ENCODE measurements at places on chromosomes 6 and 20.

DNA sequence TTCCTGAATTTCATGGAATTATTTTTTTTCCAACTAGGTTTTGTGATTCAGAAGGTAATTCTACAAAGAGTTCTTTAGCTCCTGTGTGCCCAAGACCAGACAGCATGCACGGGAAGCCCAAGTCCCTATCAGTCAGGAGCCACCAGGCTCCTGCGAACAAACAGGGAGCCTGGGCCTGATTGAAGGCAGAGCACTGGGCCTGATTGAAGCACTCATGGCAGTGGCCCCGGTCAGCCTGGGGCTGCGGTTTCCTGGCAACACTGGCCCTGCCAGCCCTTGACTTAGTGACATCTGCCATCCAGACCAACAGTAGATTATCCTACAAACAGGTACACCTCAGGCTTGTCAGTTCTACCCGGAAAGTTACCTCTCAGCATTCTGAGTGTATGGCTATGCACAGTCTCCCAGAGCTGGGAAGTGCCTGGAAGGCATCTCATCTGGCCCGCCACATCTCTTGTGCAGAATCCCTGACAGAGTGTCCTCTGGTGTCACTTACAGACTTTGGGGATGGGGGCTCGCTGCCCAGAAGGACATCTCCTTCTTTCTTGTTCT, 133.8 kb downstream of the VEGFA start:
- DNase-seq, result no peak

GRCh38 chr20:3323398-3323797, 84.1 kb downstream of the DNAAF9 start:
- DNase-seq, result no peak

DNA sequence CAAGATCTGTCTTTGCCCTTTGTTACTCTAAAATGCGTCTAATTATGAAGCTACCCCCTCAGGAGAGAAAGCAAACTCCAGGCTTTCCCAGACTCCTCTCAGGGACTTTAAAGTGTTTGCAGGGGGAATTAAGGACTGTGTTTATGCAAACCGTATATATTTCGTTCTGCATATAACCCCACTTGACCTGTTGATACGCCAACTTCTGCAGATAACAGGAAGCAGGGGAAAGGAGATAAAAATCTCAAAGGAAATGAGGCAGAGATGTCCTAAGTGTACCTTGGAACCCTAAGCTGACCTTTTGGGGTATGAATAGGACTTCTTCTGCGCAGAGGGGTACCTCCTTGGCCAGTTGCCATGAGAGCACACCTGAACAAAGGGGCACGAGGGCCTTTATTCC, 8.1 kb downstream of the SYCP2L start:
- DNase-seq, result no peak

GRCh38 chr20:63926298-63926697, 29.9 kb downstream of the UCKL1 start:
- DNase-seq, result no peak

DNA sequence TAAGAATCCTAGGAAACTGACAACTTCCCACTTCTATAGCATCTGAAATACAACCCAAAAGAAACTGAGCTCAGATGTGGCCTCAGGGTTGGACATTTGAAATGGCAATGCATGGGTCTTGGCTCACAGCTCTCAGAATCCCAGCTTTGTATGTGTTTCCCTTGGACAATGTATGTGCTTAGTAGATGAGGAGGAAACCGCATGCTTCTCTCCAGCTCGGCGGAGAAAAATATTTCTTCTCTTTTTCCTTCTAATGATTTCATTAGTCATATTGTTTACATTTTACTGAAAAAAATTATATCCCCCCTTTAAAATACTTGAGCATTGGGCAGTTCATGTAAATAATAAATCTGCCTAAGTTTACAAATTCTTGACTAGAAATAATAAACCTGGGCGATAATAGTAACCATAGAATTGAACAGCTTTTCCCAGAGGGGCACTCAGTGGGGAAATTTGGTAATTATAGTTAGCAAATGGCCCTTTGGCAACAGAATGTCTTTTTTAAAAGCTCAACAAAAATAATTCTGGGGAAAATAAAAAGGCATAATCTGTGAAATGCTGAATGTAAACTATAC, 55.3 kb downstream of the PFDN4 start:
- DNase-seq, result no peak

GRCh38 chr6:107977283-107977682, 19.3 kb upstream of the SEC63 start:
- no peak for DNase-seq

DNA sequence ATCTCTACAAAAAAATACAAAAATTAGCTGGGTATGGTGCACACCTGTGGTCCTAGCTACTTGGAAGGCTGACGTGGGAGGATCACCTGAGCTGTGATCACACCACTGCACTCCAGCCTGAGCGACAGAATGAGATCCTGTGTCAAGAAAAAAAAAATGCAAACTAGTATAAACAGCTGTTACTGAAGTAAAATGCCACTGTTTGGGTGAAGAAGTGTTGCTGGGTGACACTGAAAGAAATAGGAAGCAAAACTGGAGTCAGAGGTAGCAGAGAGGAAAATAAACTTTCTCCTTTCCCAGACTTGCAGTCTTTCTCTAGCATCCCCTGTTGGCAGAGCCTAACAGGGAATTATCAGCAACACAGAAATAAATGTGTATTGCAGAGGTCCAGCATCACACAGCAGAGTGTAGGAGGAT, 241.2 kb upstream of the PREP start:
- DNase-seq, result no peak

GRCh38 chr20:62059401-62059800, 6.3 kb downstream of the TAF4 start:
- DNase-seq, result no peak

- peak; percentile 66 for DNase-seq
Observed at GRCh38 chr6:3231247-3232016, 4.0 kb upstream of the TUBB2B start.

DNA sequence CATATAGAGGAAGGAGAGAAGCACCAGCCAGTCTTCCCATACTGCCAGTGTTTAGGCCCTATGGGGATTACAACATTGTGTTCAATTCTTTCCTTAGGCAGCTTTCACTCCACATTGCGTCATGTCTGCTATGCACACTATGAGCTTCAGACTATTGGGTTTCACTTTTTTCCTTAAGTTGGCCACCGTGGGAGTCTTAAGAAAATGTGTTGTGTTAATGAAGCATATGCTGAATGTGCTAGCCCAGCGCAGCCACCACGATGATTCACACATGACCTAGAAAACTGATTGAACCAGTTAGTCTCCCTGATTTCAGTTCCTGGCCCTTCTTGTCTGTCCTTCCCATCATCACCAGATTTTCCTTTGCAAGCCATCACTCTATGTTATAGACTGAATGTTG, 21.5 kb downstream of the TUBB2B start:
- no peak for DNase-seq

DNA sequence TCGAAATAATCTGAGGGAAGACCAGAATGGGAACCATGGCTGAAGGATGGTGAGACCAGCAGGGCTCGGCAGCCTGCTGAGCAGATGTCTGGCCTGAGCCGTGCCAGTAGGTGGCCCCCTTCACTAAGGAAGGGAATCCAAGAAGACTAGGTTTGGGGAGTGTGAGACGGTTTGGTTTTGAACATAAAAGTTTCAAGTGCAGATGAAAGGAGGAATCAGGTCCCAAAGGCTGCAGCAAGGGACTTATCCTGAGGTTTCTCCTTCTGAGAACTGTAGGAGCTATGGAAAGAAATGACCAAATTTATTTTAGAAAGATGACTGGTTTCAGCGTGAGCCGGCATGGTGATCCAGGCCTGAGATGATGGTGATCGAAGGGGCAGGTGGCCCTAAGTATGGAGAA, 4.6 kb upstream of the OSER1 start:
- DNase-seq, result no peak

DNA sequence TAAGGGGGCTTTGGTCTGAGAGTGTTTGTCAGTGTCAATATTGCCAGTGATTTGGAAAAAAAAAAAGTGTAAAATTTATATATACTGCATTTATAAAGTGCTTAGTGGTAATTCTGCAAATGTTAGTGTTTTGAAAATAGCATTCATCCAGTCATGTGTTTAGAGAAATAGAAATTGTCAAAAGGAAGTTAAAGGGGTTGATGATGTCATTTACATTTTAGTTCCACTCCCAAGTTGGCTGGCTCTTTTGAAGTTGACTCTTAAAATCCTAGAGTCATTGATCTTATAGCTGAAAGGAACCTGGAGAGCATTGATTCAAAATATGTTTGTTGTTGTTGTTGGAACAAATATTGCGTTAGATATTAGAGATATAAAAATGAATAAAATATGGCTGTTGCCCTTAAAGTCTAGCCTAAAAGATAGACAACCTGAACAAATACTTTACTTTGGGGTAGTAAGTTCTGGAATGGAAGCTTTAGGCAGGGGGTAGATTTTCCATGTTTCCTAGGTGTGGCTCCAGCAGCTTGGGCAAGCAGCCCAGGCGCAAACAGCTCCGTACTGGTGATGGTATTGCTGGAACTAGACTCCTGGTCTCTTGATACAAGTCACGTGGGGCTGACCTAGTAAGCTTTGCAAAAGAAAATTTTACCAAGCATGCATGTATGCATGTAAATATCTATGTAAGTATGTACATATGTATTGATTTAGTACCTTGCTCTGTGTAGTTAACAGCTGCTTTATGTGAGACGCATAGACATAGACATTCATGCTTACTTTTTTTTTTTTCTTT, 46.3 kb downstream of the HIVEP1 start:
- DNase-seq, result no peak

DNA sequence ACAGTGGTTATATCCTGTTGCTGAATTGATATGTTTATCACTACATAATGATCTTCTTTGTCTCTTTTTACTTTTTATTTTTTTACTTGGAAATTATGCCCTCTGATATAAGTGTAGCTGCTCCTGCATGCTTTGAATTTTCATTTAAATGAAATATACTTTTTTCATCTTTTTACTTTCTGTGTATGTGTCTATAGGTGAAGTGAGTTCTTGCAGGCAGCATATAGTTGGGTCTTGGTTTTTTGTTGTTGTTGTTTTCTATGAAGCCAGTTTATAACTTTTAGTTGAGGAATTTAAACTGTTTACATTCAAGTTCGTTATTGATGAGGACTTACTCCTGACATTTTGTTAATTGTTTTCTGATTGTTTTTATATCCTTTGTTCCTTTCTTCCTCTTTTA, 103.1 kb upstream of the DOK5 start:
- no peak for DNase-seq
